Naive B cell (primary cell): ENCODE measurements at places on chromosomes 6 and 20. TPM values are rescaled to one million over a fixed set of nuclear protein-coding genes. Genes with fewer than 3 reads are reported as not detected.

The HLA-DPB1 gene
- 1,991 TPM for polyA plus RNA-seq

The TAP1 gene
- 147 TPM for polyA plus RNA-seq

The SLC24A3 gene
- polyA plus RNA-seq, result not detected

The C6orf163 gene
- polyA plus RNA-seq, result 0.71 TPM

The ADGRF4 gene
- not detected for polyA plus RNA-seq

The ID1 gene
- 0.95 TPM for polyA plus RNA-seq

The CDH26 gene
- not detected for polyA plus RNA-seq

The GRM1 gene
- polyA plus RNA-seq, result not detected

The FAM83C gene
- not detected for polyA plus RNA-seq

The SLA2 gene
- 0.15 TPM for polyA plus RNA-seq

The GID8 gene
- 15.7 TPM for polyA plus RNA-seq

The KCNK16 gene
- polyA plus RNA-seq, result not detected

The INSM1 gene
- not detected for polyA plus RNA-seq

The RSPO4 gene
- not detected for polyA plus RNA-seq

The ABHD16A gene
- polyA plus RNA-seq, result 31.0 TPM

The ADAM33 gene
- not detected for polyA plus RNA-seq

The MYB gene
- not detected for polyA plus RNA-seq

The RNF39 gene
- 0.15 TPM for polyA plus RNA-seq
